ENCODE measurements at places on chromosomes 4 and X.

DNA sequence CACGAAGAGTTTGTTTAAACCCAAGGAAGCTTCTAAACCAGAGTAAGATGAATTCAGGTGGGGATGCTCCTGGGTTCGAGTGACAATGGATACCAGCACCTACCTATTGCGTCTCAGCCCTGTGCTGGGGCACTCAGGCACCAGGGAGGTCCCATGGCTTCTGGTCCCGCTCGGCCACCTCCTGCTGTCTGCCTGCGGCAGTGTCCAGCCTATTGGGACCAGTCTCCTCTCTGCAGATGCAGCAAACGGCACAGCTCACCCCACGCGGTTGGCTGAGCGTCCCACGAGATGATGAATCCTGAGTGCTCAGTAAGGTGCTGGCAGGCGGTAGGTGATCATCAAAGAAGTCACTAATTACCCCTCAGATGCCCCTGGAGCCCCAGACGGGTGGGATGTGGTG, 75.2 kb downstream of the ACOX3 start:
- no peak for DNase-seq

DNA sequence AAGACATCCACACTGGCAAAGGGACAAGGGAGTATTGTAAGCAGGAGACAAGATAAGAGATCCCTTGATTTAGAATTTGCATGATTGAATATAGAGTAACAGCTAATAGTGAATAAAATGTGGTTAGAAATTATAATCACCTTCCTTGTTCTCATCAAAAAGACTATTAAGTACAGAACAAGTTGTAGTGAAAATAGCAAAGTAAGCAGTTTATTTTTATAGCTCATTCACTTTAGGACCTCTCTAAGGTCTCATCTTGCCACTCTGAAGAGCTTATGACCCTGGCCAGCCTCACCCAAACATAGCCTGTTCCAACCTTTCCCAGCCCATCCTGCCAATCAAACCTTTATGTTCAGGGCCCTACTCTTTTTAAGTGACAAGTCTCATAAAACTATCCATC, 30.6 kb downstream of the MID2 start:
- no peak for DNase-seq

DNA sequence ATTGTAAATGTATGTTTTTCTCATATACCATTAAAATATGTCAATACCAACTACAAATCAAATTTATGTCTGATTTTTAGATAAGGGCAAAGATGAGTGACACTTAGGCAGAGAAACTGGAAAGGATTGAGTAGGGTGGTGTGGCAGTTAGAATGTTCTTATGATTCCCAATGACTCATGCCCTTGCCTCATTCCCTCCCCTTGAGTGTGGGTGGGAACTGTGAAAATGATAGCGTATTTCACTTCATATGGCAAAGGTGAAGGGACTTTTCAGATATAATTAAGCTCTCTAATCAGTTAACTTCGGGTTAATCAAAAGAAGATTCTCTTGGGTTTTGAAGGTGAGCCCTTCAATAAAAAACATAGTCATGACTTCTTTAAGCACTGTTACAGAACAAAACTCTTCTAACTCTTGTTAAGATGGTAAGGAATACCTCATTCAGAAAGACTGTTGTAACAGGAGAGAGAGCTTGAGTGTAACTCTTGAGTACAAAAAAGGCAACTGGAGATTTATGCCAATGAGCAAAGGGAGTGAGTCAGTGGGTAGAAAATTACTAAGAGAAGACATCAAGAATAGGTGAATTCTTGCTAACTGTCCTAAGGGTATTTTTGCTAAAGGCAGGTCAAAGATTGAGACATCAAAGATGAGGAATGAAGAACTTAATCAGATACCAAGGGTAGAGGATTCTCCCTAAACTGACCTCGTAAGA, 329.5 kb downstream of the KCTD8 start:
- DNase-seq, result no peak

GRCh38 chr4:2598511-2599303, 62.3 kb downstream of the FAM193A start:
- peak; percentile 5 for DNase-seq

DNA sequence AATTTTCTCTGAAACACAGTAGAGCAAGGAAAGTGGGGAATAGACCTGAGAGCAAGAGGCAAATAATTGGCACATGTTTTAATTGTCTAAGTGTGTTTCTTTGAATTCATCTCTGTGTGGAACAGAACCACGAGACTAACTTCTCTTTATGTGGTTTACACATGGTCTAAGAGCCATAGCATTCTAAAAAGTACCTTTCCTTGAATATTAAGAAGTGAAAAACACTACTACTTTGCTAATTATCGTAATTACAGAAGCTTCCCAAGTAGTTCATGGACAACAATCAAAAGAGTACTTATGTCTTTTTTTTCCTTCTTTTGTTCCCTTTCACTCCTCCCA, 2.9 kb upstream of the CYBB start:
- DNase-seq, result no peak

GRCh38 chr4:182286931-182287330, 43.7 kb downstream of the TENM3 start:
- DNase-seq, result no peak

- no peak for DNase-seq
These were observed 217.9 kb upstream of the AFF2 start for GRCh38 chrX:148282504-148282903.

GRCh38 chrX:285076-285677, 4.0 kb downstream of the PLCXD1 start:
- no peak for DNase-seq

GRCh38 chrX:1481636-1482529, 29.2 kb upstream of the ASMTL start:
- peak; percentile 80 for DNase-seq

GRCh38 chr4:140240237-140240636, 86.3 kb upstream of the MAML3 start:
- no peak for DNase-seq

DNA sequence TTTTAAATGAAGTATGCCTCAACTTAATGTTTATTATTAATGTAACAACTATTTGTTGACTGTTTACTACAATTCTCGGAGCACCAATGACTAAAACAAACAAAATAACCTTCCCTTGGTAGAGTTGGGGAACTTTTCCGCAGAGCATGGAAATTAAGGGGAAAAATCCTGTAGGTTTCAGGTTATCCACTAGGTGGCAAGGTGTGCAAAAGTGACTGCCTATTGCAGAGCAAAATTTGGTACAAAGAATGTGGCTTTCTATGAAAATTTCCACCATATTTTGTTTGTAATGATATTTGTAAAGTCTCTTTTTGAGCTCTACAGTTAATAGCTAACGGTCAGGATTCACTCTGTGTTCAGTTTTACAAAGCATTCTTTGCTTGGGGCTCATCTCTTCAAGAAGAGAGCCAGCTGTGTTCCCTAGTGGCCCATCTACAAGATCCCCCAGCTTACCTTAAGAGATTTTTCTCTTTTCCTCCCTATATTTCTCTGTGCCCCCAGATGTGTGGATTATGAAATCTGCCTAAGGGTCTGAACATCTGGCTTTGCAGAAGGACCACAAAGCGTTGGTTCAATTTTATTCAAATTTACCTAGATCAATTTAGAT, 61.1 kb downstream of the FBXO8 start:
- DNase-seq, result no peak

- DNase-seq, result peak; percentile 18
These were observed 457.4 kb downstream of the CENPC start for GRCh38 chr4:67087897-67088296.

- no peak for DNase-seq
These were observed 3.2 kb downstream of the SLC9A7 start for GRCh38 chrX:46755671-46756070.

- no peak for DNase-seq
These were observed 66.3 kb downstream of the NFKB1 start for GRCh38 chr4:102567427-102567826.

DNA sequence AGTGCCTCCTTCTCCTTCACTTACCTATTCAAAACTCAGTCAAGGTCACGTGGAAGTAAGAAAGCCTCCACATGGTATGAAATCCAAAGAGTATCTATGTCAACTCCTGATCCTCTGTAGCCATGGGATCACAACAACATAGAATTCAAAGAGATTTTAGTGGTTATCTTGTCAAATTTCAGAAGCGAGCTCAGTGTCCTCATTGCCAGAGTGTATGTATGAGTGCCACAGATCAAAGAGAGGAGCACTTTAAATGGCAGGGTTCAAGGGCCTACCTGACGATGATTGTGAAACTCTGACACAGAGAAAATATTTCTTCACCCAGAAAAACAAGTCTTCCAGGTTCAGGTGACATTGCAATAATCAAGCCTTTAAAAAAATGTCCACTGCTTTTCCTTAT, 1.2 kb upstream of the ACE2 start:
- DNase-seq, result no peak

DNA sequence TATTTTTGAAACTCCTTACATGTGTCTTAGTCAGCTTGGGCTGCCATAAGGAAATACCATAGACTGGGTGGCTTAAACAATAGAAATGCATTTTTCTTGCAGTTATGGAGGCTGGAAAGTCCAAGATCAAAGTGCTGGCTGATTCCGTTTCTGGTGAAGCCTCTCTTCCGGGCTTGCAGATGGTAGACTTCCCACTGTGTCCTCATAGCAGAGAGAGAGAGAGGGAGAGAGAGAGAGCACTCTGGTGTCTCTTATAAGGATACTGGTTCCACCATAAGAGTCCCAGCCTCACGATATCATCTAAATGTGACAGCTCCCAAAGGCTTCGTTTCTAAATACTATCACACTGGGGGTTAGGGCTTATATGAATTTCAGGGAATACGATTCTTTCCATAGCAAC, 39.7 kb downstream of the ENPEP start:
- no peak for DNase-seq

GRCh38 chr4:147731580-147732517, at the start of gene ARHGAP10:
ARHGAP10 (plus strand) TSS chr4:147732088; CDS start chr4:147732302, 214 bp downstream.
- peak; percentile 79 for DNase-seq

- peak; percentile 58 for DNase-seq
These were observed 272.1 kb upstream of the AGTR2 start for GRCh38 chrX:115898382-115899001.

GRCh38 chr4:59712470-59712869, 1487.7 kb upstream of the ADGRL3 start:
- no peak for DNase-seq

DNA sequence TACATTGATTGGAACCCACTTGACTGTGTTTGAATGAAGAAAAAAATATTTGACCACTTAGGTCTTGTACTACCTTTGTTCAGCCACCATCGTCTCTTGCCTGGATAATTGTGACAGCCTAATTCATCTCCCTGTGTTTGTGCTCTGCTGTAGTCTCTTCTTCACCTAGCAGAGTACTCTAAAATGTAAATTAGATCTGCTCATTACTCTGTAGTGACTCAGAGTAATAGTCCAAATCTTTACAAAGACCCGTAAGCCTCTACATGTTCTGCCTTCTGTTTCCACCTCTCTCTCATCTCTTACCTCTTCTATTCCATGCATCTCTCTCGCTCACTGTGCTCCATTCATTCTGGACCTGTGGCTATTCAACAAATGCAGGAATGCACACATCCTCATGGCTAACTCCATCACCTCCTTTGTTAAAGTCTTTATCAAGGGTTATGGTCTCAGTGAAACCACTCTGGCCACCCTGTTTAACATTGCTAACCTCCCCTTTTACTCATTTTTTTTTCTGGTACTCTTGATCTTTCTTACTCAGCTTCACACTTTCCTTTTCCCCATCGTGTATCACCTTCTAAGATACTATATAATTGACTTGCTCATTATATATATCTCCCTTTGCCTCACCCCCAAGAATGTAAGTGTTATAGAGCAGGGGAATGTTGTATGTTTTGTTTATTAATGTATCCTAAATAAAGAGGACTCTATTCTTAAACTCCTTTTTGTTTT, 98.4 kb downstream of the STIM2 start:
- DNase-seq, result no peak

DNA sequence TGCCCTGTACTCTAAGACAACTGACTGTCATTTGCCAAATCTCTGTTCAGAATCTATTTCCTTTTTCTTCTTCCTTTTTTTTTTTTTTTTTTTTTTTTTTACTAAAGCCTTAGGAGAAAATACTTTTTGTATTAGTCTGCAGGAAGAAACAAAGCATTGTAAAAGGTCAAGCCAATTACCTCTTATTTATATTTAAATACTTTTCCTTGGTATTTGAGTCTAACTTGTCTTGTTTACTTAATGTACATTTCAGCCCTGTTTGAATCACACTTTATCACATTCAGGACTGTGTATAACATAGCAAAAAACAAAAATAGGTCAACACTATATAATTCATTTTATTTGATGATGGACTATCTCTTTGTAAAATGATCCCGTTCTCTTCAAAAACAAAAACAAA, 262.2 kb downstream of the RPA4 start:
- DNase-seq, result no peak

DNA sequence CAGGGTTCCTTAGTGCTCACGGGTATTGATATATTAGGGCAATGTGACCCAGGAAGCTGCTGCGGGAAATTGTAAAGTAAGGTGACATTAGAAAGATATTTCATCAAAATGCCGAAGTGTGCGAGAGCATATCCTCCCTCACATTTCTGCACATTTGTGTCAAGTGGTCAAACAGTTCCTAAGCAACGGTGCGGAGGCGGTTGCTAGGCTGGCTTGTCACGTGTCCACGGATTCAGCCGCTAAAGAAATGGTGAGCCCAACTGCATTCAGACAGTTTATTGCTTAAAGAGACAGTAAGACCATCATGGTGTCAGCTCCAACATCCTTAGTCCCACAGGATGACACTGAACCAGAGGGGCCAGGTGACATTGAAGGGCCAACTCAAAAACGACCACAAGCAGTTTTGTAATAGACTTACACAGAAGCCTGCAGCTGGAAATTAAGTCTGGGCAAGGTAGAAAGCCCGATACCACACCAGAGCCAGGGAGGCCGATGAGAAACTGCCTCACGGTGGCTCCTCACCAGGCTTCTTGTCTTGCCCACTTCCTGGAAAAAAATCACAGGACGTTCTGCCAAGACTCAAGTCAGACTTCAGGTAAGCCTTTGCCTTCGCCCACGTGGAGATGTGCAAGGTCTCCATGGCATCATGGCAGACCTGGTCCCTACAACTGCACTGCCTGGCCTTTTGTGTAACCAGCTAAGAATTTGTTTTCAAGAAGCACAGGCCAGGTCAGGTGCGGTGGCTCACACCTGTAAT, 50.4 kb downstream of the USP11 start:
- DNase-seq, result no peak

DNA sequence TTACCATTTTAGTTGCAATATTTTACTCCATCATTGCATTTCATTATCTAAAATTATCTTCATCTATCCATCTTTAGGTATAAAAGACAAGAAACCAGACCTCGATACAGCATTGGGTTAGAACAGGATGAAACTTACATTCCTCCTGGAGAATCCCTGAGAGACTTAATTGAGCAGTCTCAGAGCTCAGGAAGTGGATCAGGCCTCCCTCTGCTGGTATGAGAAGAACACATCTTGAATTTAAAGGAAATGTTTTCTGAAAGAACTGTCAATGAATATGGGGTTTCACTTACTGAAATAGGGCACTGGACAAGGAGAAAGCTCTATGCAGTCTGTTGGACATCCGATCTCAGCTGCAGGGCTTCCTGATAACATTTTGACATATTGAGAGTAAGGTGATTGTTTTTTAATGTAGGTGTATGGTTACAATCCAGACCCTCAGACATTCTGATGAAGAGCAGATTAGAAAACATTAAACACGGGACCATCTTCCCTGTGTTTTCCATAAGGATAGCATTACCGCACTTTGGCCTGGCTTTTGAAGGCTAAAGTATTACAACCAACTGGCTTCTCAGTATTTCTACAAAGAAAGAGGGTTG, 367.2 kb downstream of the BMPR1B start:
- DNase-seq, result no peak
